Stimulated activated CD8-positive, alpha-beta memory T cell treated with anti-CD3 and anti-CD28 coated beads, Interleukin-2, amount 100 ng/mL, for 1 hour (primary cell): ENCODE measurements at places on chromosomes 12 and 14.

DNA sequence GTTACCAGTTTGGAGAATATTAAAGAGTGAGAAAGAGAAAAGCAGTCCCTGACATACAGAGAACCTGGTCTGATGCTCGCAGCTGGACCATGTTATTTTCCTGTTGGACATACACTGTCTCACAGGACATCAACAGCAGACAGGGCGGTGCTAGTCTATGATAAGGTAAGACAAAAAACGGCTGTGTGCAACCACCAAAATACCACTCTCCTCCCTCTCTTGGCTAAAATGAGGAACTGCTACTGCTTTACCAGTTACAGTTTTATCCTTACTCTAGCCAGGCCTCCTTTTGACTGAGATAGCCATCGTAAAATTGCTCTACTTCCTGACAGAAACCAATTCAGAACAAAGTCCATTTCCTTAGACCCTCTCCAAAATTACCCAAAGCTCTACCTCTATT, 47.0 kb upstream of the ERGIC2 start:
- no peak for DNase-seq

DNA sequence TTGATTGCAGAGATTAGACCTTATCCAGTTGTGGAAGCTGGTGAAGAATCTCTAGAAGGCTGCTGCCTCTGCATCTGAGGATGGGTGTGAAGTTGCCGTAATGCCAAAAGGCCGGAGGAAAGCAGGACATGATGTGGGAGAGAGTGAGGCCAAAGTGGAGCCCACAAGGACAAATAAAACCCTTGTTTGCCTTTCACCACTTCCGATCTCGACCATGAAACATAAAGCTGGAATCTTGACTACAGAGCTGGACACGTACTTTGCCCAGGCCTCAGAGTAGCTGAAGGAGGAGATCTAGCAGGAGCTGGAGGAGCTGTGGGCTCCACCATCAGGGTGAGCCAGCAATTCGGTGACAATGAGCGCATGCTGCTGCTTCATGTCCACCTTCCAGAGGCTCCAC, 5.0 kb upstream of the CACNA1C start:
- no peak for DNase-seq

DNA sequence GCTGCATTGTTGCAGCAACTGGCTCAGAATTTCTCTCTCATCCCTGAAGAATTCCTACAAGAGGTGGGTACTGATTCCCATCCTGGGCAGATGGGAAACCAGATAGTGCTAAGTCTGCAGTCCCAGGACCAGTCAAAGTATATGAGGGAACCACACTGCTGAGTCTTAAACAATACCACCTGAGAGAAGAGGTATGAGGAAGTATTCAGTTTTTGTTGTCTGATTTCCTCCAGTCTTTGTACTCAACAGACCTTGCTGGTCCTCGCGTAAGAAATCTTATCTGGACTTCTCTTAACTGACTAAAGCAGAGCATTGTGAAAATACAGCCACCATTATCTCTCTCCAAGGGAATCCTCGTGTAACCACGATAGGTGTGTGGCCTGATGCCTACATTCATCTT, 3.6 kb upstream of the EDDM3A start:
- no peak for DNase-seq

- no peak for DNase-seq
Observed at GRCh38 chr14:71322655-71323250, 415.5 kb downstream of the PCNX1 start.

- DNase-seq = no peak
Observed at GRCh38 chr12:132026061-132026795, 76.5 kb downstream of the EP400 start.
